ENCODE measurements at places on chromosomes 3 and 15. TPM values are rescaled to one million over a fixed set of nuclear protein-coding genes. Genes with fewer than 3 reads are reported as not detected.

Gene HDC
- not detected for total RNA-seq

Gene LNP1
- total RNA-seq, result 4.1 TPM

Gene GHSR
- total RNA-seq, result not detected

Gene COL6A5
- total RNA-seq, result under 0.01 TPM

Gene CCK
- 3.8 TPM for total RNA-seq

Gene CFAP100
- not detected for total RNA-seq

Gene DAZL
- total RNA-seq, result under 0.01 TPM

Gene MLH1
- 44.1 TPM for total RNA-seq

Gene ZBED2
- total RNA-seq, result 0.12 TPM

Gene MESP2
- 0.32 TPM for total RNA-seq

Gene SLC12A1
- not detected for total RNA-seq

Gene CCR3
- total RNA-seq, result not detected

Gene SNURF
- total RNA-seq, result 9.5 TPM

Gene MYZAP
- not detected for total RNA-seq

Gene FAM3D
- not detected for total RNA-seq

Gene TUSC7
- not detected for total RNA-seq

Gene PROK2
- total RNA-seq, result not detected

Gene GUCA1C
- total RNA-seq, result not detected

Gene SLCO2A1
- 2.4 TPM for total RNA-seq

Gene GOLGA6C
- total RNA-seq, result not detected

Gene C3orf49
- total RNA-seq, result not detected

All from hair follicle dermal papilla cell (primary cell).